Lung microvascular endothelial cell (primary cell): ENCODE measurements at places on chromosomes 16 and 17. TPM values are rescaled to one million over a fixed set of nuclear protein-coding genes. Genes with fewer than 3 reads are reported as not detected.

CCL16 gene
- total RNA-seq = under 0.01 TPM in 1 of 2 replicates, not detected in the other

PAM16 gene
- total RNA-seq = 16.3 and 21.0 TPM in 2 replicates

PLCG2 gene
- total RNA-seq = 8.5 and 10.9 TPM in 2 replicates

CHMP1A gene
- total RNA-seq = 59.3 and 81.5 TPM in 2 replicates

PLD6 gene
- total RNA-seq = 1.3 and 2.8 TPM in 2 replicates

TVP23C gene
- 13.3 and 19.4 TPM in 2 replicates for total RNA-seq

SNRNP25 gene
- total RNA-seq = 14.1 and 25.7 TPM in 2 replicates

GPR142 gene
- not detected in 2 replicates for total RNA-seq

ABCA10 gene
- total RNA-seq = 0.22 and 0.60 TPM in 2 replicates

P4HB gene
- 504 and 688 TPM in 2 replicates for total RNA-seq

ZNF385C gene
- total RNA-seq = not detected in 2 replicates

CSF3 gene
- 0.44 TPM in 1 of 2 replicates, not detected in the other for total RNA-seq

WFDC1 gene
- not detected in 2 replicates for total RNA-seq

OR1A1 gene
- not detected in 2 replicates for total RNA-seq

MAF gene
- total RNA-seq = 23.8 and 70.0 TPM in 2 replicates

TRPV3 gene
- under 0.01 TPM in 1 of 2 replicates, not detected in the other for total RNA-seq

TMEM208 gene
- total RNA-seq = 24.4 and 29.2 TPM in 2 replicates

CFAP97D1 gene
- total RNA-seq = not detected in 2 replicates

GLP2R gene
- under 0.01 TPM in 1 of 2 replicates, not detected in the other for total RNA-seq

ATP2A3 gene
- under 0.01 TPM in 2 replicates for total RNA-seq

KRTAP2-2 gene
- not detected in 2 replicates for total RNA-seq

MPP2 gene
- total RNA-seq = under 0.01 TPM in 2 replicates

NUPR1 gene
- 0.44 and 11.9 TPM in 2 replicates for total RNA-seq

SLC4A1 gene
- not detected in 2 replicates for total RNA-seq

ELP5 gene
- total RNA-seq = 26.6 and 32.7 TPM in 2 replicates

TRIM16 gene
- 40.9 and 42.5 TPM in 2 replicates for total RNA-seq

CLUH gene
- 26.4 and 29.0 TPM in 2 replicates for total RNA-seq

C16orf92 gene
- not detected in 2 replicates for total RNA-seq

CALB2 gene
- not detected in 2 replicates for total RNA-seq

ATP2A1 gene
- under 0.01 TPM in 2 replicates for total RNA-seq

SLC5A11 gene
- not detected in 2 replicates for total RNA-seq

KCNH6 gene
- under 0.01 and 0.20 TPM in 2 replicates for total RNA-seq

P2RX1 gene
- not detected in 2 replicates for total RNA-seq

CAPNS2 gene
- 0.20 and 0.44 TPM in 2 replicates for total RNA-seq

HSDL1 gene
- total RNA-seq = 25.1 and 33.5 TPM in 2 replicates

KLHL11 gene
- 18.1 and 26.6 TPM in 2 replicates for total RNA-seq

CXCL16 gene
- 1.1 and 1.6 TPM in 2 replicates for total RNA-seq

ZNF624 gene
- 3.5 and 5.4 TPM in 2 replicates for total RNA-seq

TBC1D26 gene
- total RNA-seq = not detected in 2 replicates

HS3ST4 gene
- not detected in 2 replicates for total RNA-seq

KRTAP1-1 gene
- not detected in 2 replicates for total RNA-seq

ZPBP2 gene
- total RNA-seq = not detected in 2 replicates

GSG1L gene
- total RNA-seq = 0.22 and 0.60 TPM in 2 replicates
